NCI-H1694 (cell line): ENCODE measurements at places on chromosomes 5 and 9.

GRCh38 chr5:32984851-32985610, 273.9 kb downstream of the NPR3 start:
- DNase-seq: no peak

- no peak for DNase-seq
These were observed 288.3 kb downstream of the SLF1 start for GRCh38 chr5:94906750-94907149.

- DNase-seq: no peak
These were observed 129.3 kb downstream of the GCNT1 start for GRCh38 chr9:76588316-76588715.

DNA sequence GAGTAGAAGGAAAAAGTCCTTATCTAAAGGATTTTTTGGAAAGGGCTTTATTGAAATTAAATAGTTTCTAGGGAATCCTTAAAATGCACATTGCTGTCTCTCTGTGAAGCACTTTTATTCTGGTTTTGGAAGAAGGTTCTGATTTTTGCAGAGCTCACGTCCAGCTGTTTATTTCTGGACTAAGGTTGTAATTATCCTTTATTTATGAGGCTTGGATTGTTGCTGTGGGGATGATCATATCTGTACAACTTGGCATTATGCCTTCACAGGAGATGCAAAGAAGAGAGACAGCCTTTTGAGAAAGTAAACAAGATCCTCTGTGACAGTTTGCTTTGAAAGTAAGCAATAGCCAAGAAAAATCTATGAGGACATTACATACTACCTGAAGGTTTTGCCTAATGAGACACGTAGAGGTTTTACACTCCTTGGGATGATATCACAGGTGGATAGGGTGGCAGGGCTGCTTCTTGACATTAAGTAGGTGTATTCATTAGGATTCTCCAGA, 14.6 kb downstream of the SMARCA2 start:
- no peak for DNase-seq

- DNase-seq: no peak
These were observed 243.1 kb upstream of the PANK3 start for GRCh38 chr5:168822248-168822744.

DNA sequence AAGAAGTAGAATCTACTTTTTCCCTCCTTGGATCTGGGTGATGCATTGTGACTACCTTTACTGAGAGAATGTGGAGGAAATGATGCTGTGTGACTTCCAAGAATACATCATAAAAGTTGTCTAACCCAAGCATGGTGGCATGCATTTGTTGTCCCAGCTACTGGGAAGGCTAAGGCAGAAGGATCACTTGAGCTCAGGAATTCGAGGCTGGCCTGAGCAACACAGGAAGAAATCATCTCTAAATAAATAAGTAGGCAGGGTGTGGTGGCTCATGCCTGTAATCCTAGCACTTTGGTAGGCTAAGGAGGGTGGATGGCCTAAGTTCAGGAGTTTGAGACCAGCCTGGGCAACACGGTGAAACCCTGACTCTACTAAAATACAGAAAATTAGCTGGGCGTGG, 143.2 kb upstream of the VLDLR start:
- DNase-seq: no peak

DNA sequence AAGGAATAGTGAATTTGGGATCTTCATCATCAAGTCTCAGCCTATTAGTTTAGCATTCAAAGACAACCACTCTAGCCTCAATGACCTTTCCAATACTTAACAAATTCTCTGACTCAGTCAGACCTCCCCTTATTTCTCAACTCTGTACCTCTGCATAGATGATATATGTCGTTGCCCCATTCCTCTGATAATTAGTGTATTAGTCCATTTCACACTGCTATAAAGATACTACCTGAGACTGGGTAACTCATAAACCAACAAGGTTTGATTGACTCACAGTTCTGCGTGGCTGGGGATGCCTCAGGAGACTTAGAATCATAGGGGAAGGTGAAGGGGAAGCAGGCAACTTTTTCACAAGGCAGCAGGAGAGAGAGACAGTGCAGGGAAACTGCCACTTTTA, 8.9 kb downstream of the MRPL22 start:
- DNase-seq: no peak

- DNase-seq: no peak
These were observed 162.5 kb downstream of the ZNF462 start for GRCh38 chr9:107025260-107026035.
